GF-D8 (cell line): ENCODE measurements at places on chromosomes 5 and 9.

GRCh38 chr9:81633952-81634854 is 55.1 kb downstream of the TLE1 start:
- no peak for DNase-seq

GRCh38 chr9:87707805-87708506 is 18.0 kb upstream of the CTSL start:
- DNase-seq, result no peak

DNA sequence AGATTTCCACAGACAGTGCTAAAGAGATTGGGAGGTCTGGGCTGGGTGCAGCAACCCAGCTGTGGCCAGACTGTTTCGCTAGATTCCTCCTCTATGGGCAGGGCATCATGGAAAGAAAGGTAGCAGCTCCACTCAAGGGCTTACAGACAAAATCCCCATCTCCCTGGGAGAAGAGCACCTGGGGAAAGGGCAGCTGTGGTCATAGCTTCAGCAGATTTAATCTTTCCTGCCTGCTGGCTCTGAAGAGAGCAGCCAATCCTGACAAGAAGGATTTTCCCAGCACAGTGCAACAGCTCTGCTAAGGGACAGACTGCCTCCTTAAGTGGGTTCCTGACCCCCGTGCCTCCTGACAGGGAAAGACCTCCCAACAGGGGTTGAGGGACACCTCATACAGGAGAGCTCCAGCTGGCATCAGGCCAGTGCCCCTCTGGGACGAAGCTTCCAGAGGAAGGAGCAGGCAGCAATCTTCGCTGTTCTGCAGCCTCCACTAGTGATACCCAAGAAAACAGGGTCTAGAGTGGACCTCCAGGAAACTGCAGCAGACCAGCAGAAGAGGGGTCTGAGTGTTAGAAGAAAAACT is 1379.3 kb upstream of the ACO1 start:
- no peak for DNase-seq

DNA sequence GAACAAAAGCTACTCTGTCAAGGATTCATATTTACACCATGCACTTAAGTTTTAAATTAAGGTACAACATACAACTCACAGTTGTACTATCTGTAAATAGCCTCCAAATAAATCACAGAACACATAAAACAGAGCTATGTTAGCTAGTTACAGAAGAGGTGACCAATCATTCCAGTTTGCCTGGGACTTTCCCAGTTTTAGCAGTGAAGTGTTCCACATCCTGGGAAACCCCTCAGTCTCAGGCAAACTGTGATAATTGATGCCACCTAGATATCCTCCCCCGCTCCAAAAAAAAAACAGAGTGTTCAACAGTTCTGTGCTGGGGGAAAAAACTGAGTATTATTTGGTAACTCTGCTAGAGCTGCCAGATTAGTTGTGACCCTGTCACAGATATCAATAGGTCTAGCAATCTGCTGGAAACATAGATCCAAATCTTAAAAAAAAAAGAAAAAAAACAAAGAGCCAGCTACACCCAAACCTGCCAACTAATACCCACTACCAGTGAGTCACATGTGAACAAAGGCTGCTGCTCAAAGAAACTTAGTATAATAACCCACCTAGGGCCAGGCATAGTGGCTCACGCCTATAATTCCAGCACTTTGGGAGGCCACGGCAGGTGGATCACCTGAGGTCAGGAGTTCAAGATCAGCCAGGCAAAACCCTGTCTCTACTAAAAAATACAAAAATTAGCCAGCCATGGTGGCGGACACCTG is 5.7 kb downstream of the TBCA start:
- DNase-seq, result no peak

GRCh38 chr5:55241746-55242145 is 8.3 kb upstream of the CCNO start:
- no peak for DNase-seq

DNA sequence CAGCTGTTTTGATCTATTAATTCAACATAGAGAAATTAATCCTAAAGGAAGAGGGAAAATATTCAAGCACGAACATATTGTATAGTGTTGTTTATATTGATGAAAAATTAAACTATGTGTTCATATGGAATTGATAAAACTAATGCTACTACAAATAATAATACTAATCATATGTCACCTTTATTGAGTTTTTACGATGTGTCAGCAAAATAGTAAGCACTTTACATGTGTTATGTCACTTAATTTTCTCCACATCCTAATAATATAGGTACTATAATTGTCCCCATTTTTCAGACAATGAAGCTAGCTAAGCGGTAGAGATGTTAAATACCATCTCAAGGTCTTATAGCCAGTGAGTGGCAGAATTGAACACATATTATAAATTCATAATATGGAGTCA is 2008.5 kb upstream of the WWC1 start:
- DNase-seq, result no peak

DNA sequence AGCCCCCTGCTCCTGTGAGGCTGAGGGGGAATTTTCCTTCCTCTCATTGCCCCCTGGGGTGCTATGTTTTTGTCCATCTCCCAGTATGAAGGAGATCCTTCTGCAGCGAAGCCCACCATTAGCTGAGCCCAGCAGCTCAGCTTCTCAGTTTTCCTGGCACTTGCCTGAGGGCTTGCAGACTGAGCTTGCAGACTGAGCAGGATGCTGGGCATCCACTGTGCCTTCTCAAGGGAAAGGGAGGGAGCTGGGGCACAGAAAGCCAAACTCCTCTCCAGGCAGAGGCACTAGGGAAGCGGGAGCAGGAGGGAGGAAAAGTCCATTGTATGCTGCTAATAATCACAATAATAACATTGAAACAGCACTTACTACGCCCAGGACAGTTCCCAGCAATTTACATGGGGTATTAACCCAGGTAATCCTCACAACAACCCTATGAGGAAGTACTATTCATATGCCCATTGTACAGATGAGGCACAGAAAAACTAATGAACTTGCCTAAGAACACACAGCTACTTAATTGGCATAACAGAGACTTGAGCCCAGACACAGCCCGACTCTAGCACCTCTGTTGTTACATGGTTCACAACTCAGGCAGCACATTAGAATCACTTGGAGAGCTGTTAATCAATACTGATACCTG is 86.9 kb upstream of the SSBP2 start:
- DNase-seq, result no peak

DNA sequence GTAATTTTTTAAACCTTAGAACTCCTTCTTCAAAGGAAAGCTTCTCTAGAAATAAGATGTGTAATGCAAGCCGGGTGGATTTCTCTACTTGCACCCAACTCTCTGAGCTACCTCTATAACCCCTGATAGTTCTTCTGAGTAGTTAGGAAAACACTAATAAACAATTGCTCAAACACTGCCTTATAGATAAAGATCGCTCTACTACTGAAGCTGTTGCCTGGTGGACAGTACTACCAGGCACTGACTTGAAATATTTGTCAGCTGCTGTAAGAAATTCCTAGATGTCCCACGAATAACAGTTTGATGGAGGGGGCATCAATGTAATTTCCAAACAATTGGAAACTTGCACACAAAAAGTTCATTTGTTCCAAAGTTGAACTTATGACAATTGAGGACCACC is 42.0 kb downstream of the NR3C1 start:
- no peak for DNase-seq

DNA sequence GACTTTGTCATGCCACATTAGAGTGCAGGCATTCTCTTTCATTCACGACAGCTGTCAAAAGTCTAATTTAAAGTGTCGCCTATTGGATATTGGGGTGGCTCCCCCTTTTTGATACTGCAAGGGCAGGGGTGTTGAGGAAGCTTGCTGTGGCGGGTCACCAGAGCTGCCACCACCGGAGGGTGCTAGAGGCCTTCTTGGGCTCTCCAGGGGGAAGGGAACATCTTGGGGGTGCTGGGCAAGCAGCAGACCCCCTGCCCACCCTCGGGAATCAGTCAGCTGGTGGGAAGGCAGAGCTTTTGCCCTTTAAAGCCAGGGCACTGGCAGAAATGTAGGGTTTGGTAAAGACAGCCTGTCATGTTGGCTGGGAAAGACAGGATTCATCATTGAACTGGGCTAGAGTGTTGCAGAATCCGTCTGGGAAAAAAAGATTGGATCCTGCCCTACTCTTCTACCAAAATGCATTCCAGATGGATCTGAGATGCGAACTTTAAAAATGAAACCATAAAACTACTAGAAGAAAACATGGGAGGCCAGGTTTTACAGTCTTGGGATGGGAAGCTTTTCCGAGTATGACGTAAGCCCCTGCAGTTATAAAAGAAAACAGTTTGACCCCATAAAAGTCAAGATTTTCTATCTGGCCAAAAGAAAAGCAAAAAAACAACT is 22.3 kb downstream of the COL5A1 start:
- no peak for DNase-seq

GRCh38 chr5:146877178-146877681 is 1.3 kb downstream of the PPP2R2B start:
- no peak for DNase-seq

GRCh38 chr9:112921549-112921948 is 30.9 kb upstream of the SLC46A2 start:
- DNase-seq, result no peak

GRCh38 chr9:71662082-71662481 is 106.2 kb downstream of the CEMIP2 start:
- DNase-seq, result no peak

GRCh38 chr5:77239126-77239741 is 28.8 kb downstream of the PDE8B start:
- no peak for DNase-seq

- no peak for DNase-seq
These were observed 56.7 kb downstream of the HSPA4 start for GRCh38 chr5:133108481-133108921.

GRCh38 chr9:87494970-87495471 is 2.6 kb upstream of the DAPK1 start:
- no peak for DNase-seq

- DNase-seq, result no peak
These were observed 44.8 kb upstream of the CNTLN start for GRCh38 chr9:17090041-17090440.

GRCh38 chr9:113673726-113674125 is 202.4 kb upstream of the ZNF618 start:
- DNase-seq, result no peak

DNA sequence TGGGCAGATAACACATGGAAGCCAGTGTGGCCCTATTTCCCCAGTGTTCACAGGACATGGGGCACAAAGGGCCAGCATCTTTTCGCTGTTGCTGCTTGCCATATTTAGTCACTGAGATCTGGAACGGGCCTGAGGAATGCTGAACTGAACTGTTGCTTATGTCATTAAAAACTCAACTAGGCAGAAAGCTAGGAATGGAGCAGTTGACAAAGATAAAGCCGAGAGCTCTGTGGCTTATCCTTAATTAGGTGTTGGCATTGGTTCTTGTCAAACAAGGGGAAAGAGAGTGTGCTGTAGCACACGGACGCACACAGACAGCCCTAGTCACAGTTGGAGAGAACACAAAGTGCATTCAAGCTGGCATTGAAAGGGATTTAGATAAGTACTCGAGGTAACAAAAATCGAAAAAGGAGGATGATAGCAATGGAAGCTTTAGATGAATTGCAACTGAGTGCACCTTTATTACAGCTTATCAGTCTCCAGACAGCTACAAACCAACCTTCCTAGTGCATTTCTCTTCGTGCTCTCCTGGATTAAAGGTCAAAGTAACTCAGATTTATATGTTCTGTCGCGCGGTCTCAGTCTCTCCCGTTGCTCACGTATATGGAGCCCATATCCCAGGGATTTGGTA is 450.2 kb upstream of the ZNF608 start:
- DNase-seq, result no peak

GRCh38 chr9:93301291-93301811 is 117.4 kb downstream of the WNK2 start:
- no peak for DNase-seq

- no peak for DNase-seq
These were observed 66.1 kb upstream of the GPR151 start for GRCh38 chr5:146582051-146582596.

GRCh38 chr5:880816-881550 is 11.6 kb downstream of the BRD9 start:
- no peak for DNase-seq

- no peak for DNase-seq
These were observed 84.1 kb downstream of the AMBP start for GRCh38 chr9:113993838-113994540.

DNA sequence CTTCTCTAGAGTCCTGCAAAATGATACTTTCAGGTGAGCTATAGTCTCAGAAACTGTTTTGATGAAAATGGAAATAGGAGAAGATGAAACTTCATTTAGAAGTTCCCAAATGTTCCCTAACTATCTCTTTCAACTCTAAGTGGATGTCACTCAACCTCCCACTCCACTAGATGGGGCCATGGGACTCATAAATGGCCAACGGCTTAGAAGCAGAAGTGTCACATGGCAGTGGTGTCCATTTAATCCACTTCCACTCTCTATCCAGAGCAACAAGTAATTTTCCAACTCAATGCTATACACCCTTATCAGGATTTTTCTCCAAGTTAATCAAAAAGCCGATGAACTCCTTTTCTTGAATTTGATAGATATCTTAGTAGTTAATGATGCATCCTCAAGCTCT is 295.7 kb downstream of the EDIL3 start:
- DNase-seq, result no peak

GRCh38 chr9:127903557-127904475 is 4.4 kb upstream of the ST6GALNAC6 start:
- DNase-seq, result peak; percentile 84

DNA sequence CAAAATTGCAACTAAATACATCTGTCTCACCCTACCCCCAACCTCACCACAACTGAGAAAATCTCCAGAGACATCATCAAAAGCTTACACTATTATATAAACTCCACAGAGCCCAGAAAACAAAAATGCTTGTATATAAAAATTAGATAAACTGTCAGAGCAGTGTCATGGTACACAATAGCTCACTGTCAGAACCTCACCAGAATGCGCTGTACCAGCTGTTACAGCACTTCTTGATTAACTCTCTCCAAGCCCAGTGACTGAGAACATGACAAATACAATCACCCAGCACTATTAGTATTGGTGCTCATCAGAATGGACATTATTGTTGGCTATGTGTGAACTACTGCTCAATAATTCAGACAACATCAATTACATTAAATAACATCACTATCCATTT is 65.7 kb downstream of the ZDHHC21 start:
- no peak for DNase-seq

DNA sequence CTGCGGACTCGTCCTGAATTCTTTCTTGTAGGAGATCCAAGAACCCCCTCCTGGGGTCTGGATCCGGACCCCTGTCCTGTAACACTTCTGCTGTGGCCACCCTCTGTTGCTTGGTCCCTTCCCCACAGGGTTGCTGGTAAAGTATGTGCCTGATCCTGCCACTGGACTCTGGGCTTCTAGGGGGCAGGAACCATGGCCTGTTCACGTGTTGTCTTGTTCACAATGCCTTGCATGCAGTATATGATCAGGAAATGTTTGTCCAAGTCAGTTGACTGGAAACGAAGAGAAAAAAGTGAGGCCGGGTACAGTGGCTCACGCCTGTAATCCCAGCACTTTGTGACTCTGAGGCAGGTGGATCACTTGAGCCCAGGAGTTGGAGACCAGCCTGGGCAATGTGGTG is 139.3 kb upstream of the ALDH1B1 start:
- DNase-seq, result no peak

GRCh38 chr9:90607701-90608516 is 34.7 kb downstream of the DIRAS2 start:
- DNase-seq, result no peak

- DNase-seq, result no peak
These were observed 1468.7 kb downstream of the EFNA5 start for GRCh38 chr5:106202035-106202434.

GRCh38 chr9:76218886-76219445 is 175.3 kb downstream of the RFK start:
- DNase-seq, result no peak

- no peak for DNase-seq
These were observed 54.3 kb downstream of the SLF1 start for GRCh38 chr5:94672746-94673145.

GRCh38 chr9:96177005-96177718 is 124.8 kb downstream of the HSD17B3 start:
- no peak for DNase-seq

- no peak for DNase-seq
These were observed 25.7 kb upstream of the INSYN2B start for GRCh38 chr5:170006021-170006420.
